ENCODE measurements at places on chromosomes 7 and 10. TPM values are rescaled to one million over a fixed set of nuclear protein-coding genes. Genes with fewer than 3 reads are reported as not detected.

Gene SPDYE8
- total RNA-seq = not detected

Gene GRID2IP
- not detected for total RNA-seq

Gene PTPN20
- total RNA-seq = 2.9 TPM

Gene C10orf71
- total RNA-seq = not detected

Gene SLC13A1
- 0.11 TPM for total RNA-seq

Gene LOXL4
- total RNA-seq = 15.3 TPM

Gene NYAP1
- 1.7 TPM for total RNA-seq

Gene HOXA3
- total RNA-seq = 11.4 TPM

Gene CALML3
- not detected for total RNA-seq

Gene FXYD4
- total RNA-seq = not detected

Gene MACC1
- total RNA-seq = 0.17 TPM

Gene MRC1
- 39.6 TPM for total RNA-seq
